Stimulated activated CD8-positive, alpha-beta memory T cell treated with anti-CD3 and anti-CD28 coated beads, Interleukin-15, amount 100 ng/mL, for 24 hours (primary cell): ENCODE measurements at places on chromosomes 2 and 18.

DNA sequence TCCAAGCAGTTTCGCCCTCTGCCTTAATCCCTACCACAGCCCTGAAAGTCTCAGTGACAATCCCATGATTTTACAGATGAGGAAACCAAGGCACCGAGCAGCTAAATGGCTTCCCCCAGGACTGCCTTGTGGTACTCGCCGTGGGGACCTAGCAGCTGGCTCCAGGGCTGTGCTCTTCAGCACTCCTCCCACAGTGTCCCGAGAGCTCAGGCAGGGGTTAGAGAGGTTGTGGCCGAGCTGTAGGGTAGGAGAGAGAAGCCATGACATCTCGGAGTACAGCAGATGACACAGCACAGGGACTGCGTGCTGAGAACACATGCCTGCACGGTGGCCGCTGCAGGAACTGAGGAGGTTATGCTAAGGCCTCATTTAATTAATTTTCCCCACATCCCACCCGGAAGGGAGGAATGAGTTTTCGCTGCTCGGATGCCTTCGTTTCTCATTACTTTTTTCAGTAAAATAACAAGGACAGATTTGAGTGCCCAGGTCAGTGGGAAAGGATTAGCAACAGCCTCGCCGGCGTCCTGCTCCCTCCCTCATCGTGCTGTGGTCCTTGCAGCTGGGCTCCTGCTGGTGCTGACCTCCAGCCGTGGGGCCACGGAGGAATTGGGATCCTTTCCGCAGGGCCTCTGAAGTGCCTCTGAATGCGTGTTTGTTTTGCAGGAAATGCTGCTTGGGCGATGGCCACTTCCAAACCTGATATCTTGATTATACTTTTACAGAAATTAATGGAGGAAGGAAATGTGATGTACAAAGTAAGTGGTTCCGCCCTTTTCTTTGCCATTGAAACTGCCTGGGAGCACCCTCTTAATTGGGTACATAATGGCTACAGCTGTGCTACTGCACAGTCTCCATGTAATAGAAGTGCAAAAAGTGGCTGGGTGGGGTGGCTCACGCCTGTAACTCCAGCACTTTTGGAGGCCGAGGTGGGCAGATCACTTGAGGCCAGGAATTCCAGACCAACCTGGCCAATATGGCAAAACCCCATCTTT is 61.2 kb downstream of the WDSUB1 start:
- DNase-seq = no peak

DNA sequence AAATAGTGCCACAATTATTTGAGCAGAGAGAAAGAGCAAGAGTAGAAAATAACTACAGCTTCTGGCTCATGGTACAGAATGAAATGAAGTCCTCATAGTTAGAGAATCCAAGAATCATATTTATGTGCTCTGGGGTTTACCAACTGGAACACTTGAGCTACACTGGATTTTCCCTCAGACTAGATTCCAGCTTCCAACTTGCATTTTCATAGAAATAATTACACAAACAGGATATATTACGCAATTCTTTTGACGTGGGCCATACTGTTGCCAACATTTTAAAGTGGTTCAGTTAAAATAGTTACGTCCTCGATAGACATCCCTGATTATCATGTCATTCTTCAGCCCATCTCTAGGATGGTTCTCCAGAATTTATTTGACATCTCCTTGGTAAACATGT is 129.2 kb downstream of the ETAA1 start:
- DNase-seq = no peak

GRCh38 chr2:70743677-70744076 is 24.3 kb downstream of the ADD2 start:
- no peak for DNase-seq

DNA sequence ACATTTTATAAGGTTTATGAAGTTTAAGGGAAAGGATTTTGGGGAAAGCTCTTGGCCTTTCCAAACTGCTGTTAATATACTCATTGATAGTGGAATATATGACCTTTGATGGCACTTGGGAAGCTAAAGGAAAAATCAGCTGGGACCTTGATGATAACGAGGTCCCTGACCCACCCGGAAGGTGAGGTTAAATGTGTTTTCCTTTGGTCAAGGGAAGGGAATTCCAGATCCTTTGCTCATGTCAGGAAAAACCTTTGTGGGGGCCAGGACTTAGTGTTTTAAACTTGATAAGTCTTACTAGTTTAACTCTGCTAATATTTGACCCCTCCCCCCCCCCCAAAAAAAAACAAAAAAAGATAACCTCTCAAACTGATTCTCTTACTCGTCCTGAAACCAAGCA is 50.7 kb downstream of the CRIM1 start:
- no peak for DNase-seq

DNA sequence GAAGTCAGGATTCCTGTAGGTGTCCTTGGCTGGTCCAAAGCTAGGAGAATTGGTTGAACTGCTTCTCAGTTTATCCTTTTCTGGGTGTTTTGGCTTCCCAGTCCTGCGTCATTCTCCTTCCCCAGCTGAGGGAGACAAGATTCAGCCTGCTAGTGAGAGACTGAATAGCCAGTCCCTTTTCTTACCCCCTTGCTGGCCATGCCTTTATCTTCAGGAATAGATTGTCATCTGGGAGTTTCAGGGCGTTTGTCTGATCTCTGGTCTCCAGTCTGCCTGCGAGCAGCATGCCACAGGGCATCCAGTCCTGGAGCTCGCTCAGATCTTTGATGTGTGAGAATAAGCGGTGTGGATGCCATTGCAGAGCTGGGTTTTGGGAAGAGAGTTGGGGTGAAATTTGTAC is 5.8 kb downstream of the MYO1B start:
- DNase-seq = no peak

- no peak for DNase-seq
Observed at GRCh38 chr2:205706769-205707381, 24.6 kb downstream of the NRP2 start.

DNA sequence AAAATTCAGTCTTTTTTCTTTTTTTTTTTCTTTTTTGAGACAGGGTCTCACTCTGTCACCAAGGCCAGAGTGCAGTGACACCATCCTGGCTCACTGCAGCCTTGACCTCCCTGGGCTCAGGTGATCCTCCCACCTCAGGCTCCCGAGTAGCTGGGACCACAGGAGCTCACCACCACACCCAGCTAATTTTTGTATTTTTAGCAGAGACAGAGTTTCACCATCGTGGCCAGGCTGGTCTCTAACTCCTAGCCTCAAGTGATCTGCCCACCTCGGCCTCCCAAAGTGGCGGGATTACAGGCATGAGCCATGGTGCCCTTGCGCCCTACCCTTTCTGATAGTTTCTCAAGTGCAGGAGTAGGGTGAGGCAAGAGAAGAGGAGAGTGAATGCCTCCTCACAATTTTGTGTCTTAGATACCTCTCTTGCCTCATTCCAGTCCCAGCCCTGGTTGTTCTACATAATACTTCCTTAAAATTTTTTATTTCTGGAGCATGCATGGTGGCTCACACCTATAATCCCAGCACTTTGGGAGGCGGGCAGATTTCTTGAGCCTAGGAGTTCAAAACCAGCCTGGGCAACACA is 68.2 kb upstream of the CAB39 start:
- no peak for DNase-seq

DNA sequence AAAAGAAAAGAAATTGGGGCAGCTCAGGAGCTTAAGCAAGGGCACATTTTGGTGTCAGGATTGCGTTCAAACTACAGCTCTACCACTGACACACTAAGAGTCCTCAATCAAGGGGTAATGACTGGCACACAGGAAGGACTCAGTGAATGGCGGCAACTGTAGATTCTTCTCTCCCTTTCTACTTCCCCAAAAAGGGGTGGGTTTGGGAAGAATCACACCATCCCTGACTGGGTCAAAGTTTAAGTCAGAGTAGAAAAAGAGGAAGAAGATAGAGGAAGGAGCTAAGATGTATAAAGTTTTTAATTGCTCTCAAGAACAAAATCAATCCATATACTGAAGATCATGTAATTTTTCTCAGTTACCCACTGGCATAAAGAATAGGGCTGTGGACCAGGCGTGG is 2.6 kb downstream of the NLRC4 start:
- DNase-seq = no peak

GRCh38 chr2:238855891-238856580 is 8.2 kb downstream of the TWIST2 start:
- DNase-seq = no peak

DNA sequence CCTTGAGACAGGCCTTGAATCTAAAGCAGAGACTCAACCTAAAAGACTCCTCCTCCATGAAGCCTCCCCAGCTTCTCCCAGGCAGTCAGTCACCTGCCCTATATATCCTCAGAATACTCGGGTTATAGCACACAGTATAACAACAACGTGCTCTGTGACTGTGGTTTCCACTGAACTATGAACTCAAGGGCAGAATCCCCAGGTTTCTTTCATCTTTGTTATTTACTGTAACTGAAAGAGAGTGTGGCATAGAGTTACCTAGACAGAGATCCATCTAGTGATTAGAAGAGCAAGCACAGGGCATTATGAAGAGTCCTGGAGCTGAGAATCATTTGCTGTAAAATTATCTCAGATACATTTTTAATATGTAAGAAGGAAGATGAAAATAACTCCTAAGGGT is 281.6 kb upstream of the ZNF521 start:
- no peak for DNase-seq

DNA sequence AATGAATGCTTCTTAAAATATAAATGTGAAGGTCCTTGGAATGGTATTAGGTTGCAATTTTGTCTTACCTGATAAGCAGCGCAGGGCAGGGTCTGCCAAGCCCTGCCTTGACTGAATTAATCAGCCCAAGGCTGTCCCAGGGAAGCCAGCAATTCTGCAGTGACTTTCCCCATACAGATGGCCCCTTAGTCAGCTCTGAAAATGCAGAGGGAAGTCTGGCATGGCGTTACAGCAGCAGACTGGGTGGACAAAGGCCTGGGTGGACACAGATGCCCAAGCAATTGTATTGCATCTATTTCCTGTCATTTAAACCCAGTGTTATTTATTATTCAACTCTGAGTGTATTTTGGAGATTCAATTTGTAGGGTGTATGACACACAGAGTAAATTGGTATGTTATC is 56.6 kb upstream of the NOL4 start:
- no peak for DNase-seq

DNA sequence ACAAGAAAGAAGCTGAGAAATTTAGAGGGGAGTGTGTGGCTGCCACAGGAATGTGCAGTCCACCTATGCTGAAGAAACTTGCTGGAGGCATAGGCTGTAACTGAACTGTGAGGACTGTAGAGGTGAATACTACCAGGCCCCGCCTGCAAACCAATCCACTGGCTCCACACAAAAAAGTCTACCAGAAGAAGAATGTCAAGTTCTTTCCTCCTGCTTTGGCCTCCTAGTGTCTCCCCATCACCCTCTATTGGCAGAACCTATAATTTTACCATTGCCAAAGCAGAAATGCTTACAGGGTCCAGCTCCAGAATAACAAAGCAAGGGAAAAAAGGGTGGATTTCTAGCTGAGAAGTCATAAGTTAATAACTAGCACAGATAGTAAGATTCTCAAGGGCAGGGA is 5.9 kb upstream of the ATP5MC3 start:
- no peak for DNase-seq

- no peak for DNase-seq
Observed at GRCh38 chr18:44592639-44593038, 88.0 kb upstream of the SETBP1 start.

DNA sequence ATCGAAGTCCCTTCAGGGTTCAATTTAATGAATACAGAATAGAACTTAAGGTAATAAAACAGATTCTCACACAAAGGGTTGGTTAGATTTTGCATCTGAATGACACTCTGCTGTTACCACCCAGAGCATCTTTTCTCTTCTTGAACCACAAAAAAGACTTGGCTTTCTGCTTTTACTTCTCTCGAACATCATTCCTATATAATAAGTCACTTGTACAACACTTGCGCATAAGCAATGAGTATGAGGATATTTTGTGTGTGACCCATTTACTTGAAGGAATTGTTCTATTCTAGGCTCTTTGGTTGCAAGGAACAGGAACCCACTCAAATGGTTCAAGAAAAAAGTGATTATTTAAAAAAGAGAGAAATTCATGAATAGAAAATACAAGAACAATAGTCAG is 126.2 kb downstream of the NUP35 start:
- no peak for DNase-seq
